Naive thymus-derived CD4-positive, alpha-beta T cell (primary cell): ENCODE measurements at places on chromosomes 6 and 20.
A peak's percentile ranks its signal among the peaks of the same experiment; 100 is the strongest.

- no peaks in the 10 kb centered on the region for H3K4me1 ChIP-seq
- H3K4me3 ChIP-seq: no peak overlapping the region
- DNase-seq: no peak
- H3K36me3 ChIP-seq: no peaks in the 10 kb centered on the region
Measured at GRCh38 chr20:19018881-19019280, 193.6 kb upstream of the SLC24A3 start.

- no peaks in the 10 kb centered on the region for H3K4me1 ChIP-seq
- H3K36me3 ChIP-seq: no peaks in the 10 kb centered on the region
- no peak for DNase-seq
- H3K4me3 ChIP-seq: no peak overlapping the region
- H3K27me3 ChIP-seq: no peaks in the 10 kb centered on the region
Measured at GRCh38 chr20:15919118-15919517, 654.1 kb downstream of the KIF16B start.

DNA sequence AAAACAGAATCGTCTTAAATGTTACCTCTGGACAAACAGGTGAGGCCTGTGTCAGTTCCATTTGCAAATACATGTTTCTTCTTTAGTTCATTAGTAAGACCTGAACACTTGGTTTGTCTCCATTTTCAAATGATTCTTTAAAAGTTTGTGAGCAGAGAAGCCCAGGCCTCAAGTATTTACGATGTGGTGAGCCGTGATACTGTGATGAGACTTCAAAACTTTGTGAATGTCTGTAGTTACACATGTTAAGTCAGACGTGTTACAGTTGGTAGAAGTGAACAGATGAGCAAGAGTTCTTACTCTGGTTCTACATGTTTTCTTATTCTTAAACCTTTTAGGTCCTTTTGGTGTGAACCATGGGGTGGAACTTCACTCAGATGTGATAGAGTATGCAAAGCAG, 8.5 kb downstream of the PCMTD2 start:
- H3K4me1 ChIP-seq: peaks cover 50% of the 10 kb centered on the region
- DNase-seq: no peak
- no peak overlapping the region for H3K4me3 ChIP-seq

DNA sequence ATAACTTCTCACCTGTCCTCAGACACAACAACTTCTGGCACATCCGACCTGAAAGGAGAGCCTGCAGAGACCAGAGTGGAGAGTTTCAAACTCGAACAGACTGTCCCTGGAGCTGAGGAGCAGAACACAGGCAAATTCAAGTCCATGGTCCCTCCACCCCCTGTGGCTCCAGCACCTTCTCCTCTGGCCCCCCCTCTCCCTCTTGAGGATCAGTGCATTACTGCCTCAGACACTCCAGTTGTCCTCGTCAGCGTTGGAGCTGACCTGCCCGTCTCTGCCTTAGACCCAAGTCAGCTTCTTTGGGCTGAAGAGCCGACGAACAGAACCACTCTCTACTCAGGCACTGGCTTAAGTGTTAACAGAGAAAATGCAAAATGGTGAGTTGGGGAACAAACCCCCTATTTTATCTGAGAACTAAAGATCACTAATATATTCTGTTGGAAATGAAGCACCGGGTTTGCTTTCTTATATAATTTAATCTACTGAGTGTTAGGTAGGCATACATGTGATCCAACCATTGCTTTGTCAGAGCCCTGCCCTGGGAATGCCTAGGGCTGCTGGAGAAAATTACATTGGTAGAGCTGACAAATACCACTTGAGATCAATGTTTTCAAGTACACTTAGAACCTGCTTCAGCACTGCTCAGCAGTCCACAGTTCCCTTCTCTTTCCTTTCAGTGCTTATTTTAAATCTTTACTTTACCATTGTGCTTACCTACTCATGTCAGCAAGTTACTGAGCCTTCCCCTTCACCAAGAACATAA, 77.5 kb upstream of the LTV1 start:
- no peak overlapping the region for H3K4me3 ChIP-seq
- no peak for DNase-seq
- peaks cover 12% of the 10 kb centered on the region for H3K36me3 ChIP-seq
- no peak overlapping the region for H3K27ac ChIP-seq

- no peak overlapping the region for H3K27ac ChIP-seq
- no peak for DNase-seq
- peaks cover 5% of the 10 kb centered on the region for H3K4me1 ChIP-seq
- H3K4me3 ChIP-seq: peak overlapping the region; percentile 49
- H3K27me3 ChIP-seq: peaks cover 29% of the 10 kb centered on the region
Measured at GRCh38 chr20:49319208-49319809, 41.5 kb upstream of the ZNFX1 start.

GRCh38 chr20:51404297-51405060, 138.0 kb downstream of the NFATC2 start:
- peak overlapping the region; percentile 62 for H3K27ac ChIP-seq
- DNase-seq: peak; percentile 36
- peaks cover 5% of the 10 kb centered on the region for H3K36me3 ChIP-seq
- no peaks in the 10 kb centered on the region for H3K27me3 ChIP-seq
- peaks cover 95% of the 10 kb centered on the region for H3K4me1 ChIP-seq

- H3K4me1 ChIP-seq: peaks cover 17% of the 10 kb centered on the region
Measured at GRCh38 chr20:24027229-24027628, 38.6 kb upstream of the GGTLC1 start.

GRCh38 chr6:4220558-4220957, 85.2 kb upstream of the ECI2 start:
- DNase-seq: no peak
- H3K27ac ChIP-seq: no peak overlapping the region
- H3K4me1 ChIP-seq: no peaks in the 10 kb centered on the region
- no peaks in the 10 kb centered on the region for H3K27me3 ChIP-seq

DNA sequence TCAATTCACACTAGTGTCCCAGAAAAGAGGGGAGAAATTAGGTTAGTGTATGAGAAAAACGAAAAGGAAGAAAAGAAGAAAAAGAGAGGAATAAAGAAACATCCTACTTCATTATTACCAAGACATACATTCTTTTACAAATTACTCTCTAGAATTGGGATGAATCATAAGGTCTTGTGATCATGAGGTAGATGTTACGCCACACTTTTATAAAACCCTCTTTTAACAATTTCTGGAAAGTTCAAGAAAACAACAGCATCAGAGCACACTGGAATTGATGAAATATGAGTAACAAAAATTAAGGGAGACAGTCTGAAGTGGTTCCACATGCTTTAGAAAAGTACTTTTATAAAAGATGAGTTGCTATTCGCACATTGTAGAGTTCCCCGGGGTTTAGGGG, 32.6 kb upstream of the NRSN1 start:
- peaks cover 5% of the 10 kb centered on the region for H3K27me3 ChIP-seq
- no peak overlapping the region for H3K4me3 ChIP-seq
- H3K4me1 ChIP-seq: no peaks in the 10 kb centered on the region
- H3K36me3 ChIP-seq: no peaks in the 10 kb centered on the region
- DNase-seq: no peak
